ENCODE measurements at places on chromosomes 13 and 19.

GRCh38 chr13:29515372-29515771 lies 80.1 kb downstream of the SLC7A1 start:
- DNase-seq, result no peak

GRCh38 chr19:4455719-4456475 lies 1.7 kb downstream of the UBXN6 start:
- DNase-seq, result no peak

- no peak for DNase-seq
Measured at GRCh38 chr13:21328201-21328600, 130.9 kb downstream of the ZDHHC20 start.

DNA sequence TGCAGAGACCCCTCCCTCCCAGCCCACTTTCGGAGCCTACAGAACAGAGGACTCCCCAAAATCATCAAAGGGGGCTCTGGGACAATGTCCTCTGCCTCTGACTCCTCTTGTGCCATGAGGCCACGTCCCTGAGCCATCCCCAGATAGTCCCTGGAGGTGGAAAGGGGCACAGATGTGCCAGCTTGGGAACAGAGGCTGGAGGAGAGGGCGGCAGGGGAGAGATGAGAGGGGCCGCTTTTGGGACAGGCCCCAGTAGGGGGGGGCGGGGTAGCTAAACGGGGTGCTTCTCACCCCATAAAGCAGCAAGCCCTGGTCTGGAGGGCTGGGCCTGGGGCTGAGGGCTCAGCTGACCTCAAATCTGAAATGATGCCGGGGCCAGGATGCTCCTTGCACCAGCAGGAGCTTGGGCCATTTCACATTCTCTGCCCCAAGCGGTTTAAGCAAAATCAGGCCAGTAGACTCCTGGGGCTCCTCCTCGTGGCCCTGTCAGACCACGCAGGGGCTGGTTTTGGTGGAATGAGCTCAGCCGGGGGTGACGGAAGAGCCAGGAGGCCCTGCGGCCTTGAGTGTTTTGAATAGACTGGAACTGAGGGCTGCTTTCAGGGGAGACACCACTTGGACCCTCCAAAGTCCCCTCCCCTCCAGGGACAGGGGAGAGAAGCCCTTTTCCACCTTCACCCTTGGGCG lies 27.1 kb downstream of the ONECUT3 start:
- no peak for DNase-seq

- DNase-seq, result no peak
Measured at GRCh38 chr19:55305491-55305890, 19.6 kb downstream of the TMEM150B start.

DNA sequence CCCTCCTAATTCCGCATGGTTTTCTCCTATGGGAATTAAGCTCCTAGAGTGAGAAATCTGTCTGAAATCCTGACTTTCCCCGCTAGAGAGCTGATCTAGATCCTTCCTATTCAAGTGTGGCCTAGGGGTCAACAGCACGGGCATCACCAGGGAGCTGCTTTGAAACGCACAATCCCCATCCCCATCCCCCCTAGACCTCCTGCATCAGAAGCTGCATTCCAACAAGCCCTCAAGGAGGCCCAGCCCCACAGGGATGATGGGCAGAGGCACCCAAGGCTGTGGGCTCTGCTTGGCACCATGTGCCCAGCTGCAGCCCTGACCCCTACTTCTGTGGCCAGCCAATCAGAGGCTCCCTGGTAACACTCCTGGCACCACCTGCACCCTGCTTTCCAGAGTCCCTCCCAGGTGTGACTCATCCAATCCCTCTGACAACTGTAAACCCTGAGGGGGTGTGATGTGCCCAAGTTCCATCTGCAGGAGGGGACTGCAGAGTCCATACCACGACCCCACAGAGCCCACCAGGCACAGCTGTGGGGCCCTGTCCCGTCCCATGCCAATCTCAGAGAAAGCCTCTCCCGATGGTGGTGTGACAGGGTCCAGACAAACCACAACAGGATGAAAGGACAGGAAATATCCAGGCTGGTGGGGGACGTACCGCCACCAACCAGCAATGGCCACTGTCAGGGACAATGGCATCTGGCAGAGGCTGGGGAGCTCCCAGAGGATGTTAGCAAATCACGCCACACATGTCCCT lies 19.8 kb upstream of the SLC35E1 start:
- no peak for DNase-seq

DNA sequence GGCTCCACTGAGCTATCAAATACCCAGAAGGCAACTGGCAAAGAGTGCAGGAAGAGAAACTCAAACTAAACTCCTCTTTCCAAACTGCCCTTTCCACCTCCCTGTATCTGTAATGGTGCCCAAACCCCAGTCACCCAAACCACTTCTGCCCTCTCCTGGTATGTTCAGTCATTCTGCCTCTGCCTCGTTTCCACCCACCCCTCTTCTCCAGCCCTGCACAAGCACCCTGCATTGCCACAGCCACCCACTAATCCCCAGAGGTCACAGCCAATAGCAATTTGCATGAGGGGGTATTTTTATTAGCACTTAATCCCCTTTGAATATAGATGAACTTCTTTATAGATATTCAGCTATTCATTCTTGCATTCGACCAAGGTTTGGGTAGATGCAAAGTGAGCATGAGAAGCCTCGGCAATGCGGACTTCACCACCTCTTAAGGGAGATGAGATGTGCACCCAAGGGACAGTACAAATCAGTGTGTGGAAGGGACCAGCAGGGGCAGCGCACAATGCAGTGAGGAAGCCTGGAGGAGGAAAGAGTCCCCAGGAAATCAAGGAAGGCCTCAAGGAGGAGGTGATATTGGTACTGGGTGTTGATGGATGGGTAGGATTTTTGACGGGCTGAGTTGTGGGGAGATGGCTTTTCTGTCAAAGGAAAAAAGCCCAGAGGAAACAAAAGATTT lies 12.4 kb downstream of the TMEM272 start:
- no peak for DNase-seq

DNA sequence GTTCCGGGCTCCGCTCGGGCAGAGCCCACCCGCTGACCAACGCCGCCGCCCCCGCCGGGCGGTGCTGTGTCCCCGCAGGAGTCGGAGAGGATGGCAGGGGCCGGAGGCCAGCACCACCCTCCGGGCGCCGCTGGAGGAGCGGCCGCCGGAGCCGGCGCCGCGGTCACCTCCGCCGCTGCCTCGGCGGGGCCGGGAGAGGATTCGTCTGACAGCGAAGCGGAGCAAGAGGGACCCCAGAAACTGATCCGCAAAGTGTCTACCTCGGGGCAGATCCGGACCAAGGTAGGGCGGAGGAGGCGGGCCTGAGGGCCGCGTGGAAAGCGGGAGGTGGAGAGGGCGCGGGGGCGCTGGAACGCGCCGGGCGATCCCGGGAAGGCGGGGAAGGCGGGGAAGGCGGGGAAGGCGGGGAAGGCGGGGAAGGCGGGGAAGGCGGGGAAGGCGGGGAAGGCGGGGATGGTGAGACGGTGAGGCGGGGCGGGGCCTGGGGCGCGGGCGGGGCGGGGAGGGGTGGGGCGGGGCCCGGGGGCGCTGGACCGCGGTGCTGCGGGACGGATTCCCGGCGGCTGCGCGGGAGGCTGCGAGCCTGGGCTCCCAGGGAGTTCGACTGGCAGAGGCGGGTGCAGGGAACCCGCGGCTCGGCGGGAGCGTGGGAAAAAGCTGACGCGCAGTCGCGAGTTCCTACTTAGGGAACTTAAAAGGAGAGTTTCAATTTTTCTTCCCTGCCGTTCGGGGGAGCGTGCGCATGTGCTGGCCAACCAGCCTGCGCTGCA lies 421 bp downstream of the DGKH start:
- DNase-seq, result peak; percentile 52

DNA sequence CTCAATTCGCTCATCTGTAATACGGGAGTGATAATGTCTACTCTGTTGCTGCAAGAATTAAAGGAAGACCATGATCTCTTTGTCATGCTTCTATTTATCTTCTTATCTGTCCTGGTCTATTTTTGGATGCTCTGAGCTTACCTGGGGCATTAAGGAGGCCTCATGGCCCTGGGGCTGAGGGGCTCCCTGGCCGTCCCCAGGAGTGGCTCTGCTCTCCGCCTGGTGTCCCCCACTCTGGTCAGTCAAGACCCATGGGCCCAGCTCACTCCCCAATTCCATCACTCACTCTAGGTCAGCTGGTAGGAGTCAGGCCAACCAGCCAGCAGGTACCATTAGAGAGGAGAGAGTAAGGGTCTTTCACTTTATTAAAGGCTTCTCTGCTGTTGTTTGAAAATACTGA lies 1.1 kb upstream of the CHST8 start:
- no peak for DNase-seq

Data from progenitor cell of endocrine pancreas (in vitro differentiated cells).